Stimulated activated CD4-positive, alpha-beta T cell treated with anti-CD3 and anti-CD28 coated beads, Interleukin-2, amount 100 ng/mL, for 24 hours (primary cell): ENCODE measurements at places on chromosomes 12 and 14.
A peak's percentile ranks its signal among the peaks of the same experiment; 100 is the strongest.

- no peak for DNase-seq
These were observed 204.1 kb downstream of the CACNA1C start for GRCh38 chr12:2256915-2257314.

- DNase-seq, result peak; percentile 31
These were observed 23.2 kb downstream of the BORCS5 start for GRCh38 chr12:12379831-12380730.

DNA sequence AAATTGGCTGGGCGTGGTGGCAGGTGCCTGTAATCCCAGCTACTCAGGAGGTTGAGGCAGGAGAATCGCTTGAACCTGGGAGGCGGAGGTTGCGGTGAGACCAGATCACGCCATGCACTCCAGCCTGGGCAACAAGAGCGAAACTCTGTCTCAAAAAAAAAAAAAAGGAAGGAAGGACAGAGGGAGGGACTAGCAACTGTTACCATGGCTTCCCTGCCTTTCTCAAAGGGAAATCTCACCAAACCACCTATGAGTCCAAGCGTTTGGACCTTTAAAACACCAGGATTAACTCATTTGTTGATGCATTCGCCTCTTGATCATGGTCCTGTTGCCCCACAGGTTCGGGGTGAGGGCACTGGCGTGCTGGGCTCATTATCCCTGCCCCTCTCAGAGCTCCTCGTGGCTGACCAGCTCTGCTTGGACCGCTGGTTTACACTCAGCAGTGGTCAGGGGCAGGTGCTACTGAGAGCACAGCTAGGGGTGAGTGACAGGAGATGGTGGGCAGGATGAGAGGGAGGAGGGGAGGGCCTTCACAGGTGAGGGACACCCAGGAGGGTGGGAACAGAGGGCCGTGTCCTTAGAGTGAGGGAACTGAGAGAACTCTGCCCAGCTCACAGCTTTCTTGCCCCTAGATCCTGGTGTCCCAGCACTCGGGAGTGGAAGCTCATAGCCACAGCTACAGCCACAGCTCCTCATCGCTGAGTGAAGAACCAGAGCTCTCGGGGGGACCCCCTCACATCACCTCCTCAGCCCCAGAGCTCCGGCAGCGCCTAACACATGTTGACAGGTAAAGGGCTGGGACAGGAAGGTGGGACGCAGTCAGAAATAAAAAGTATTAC, 10.2 kb upstream of the MYL6B start:
- DNase-seq, result no peak

DNA sequence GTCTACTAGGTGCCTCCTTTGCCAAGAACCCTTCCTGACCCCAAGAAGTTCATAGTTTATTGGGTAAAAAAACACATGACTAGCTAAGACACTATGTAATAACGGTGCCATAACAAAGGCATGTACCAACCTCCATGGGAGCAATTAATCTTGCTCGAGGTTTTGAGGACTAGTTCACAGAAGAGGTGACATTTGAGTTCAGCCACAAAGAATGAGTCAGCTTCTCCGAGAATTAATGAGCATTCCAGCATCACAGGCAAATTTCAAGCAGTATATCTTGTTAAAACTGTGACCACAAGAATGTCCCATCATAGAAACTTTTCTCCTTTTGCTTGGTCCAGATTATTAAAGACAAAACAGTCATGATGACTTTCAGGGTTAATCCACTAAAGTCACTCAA, 113.0 kb upstream of the RAP1B start:
- DNase-seq, result no peak

DNA sequence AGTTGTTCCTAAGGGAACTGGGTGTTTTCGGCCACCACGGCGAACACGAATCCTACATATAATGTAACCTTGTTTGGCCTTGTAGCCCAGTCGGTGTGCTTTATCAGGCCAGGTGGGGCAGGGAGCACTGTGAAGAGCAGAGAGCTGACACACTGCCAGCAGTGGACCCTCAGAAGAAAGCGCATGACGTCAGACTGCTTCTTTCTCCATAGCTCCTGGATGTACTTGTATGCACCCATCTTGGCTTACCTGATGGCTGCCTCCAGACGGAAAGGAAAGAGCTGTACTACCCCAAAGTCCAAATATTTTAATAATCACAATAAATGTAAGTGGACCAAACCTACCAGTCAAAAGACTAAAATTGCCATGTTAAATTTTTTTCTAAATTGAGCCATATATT, 31.3 kb upstream of the GSC start:
- DNase-seq, result no peak

DNA sequence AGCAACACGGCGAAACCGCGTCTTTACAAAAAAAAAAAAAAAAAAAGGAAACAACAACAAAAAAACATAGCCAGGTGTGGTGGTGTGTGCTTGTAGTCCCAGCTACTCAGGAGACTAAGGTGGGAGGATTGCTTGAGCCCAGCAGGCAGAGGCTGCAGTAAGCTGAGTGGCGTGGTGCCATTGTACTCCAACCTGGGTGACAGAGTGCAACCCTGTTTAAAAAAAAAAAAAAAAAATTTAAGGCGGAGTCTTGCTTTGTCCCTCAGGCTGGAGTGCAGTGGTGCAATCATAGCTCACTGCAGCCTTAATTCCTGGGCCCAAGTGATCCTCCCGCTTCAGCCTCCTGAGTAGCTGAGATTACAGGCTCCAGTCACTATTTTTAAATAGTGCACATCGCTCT, 18.2 kb upstream of the FIGNL2 start:
- no peak for DNase-seq

- DNase-seq, result no peak
These were observed 135.6 kb upstream of the ARHGAP5 start for GRCh38 chr14:31941487-31941886.

DNA sequence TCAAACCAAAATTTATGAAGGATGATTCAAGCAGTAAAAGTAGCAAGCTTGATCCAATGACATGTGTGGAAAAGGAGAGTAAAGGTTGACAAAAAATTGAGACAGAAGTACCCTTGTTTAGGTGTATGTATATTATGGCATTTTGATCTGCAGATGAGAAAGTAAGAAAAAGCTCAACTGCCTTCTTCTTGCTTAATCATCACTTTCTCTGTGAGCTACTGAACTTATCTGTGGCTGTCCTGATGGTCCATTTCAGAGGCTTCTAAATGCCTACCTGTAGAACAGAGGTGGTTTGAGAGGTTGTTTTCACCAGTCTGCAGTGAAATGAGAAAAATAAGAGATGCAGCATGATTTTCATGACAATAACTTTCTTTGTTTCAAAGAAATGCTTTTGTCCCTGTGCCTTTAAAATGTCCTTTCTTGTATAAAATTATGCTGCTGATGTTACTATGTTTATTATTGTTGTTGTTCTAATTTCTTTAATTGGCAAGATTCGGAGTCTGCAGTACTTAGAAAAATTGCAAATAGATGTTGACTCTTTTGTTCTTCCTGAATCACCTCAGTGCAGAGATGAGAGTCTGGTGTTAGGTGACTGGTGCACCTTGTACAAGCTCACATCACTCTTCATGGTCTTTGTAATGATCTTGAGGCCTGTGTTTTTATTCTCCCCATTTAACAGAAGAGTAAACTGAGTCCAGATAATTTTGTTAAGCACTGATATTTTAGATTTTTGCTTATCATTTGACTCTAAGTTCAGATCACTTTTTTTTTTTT, 821.9 kb downstream of the VRK1 start:
- no peak for DNase-seq

GRCh38 chr14:76872796-76873432, 46.7 kb downstream of the LRRC74A start:
- peak; percentile 76 for DNase-seq

DNA sequence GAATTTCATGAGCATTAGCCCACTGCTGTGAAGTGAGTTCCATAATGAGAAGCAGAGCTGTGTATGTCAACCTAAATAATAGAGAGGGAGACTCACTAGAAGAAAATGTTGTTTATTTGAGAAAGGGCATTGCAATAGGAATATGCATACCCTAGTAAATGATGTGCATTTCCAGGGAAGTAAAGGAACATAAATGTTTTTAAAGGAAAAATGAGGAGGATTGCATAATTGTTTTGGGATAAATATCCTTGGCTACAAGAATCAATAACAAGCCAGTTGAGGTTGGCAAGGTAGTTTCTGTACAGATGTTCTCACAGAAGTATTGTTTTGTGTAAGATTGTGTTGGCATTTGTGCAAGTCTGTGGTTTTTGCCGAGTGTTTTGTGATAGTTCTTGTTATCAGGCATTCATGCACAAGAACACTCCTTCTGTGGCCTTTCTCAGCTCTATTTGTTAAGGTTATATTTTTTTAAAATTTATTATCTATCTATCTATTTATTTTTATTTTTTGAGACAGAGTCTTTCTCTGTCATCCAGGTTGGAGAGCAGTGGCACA, 47.1 kb downstream of the EMP1 start:
- no peak for DNase-seq

- no peak for DNase-seq
These were observed 85.0 kb downstream of the SYNE3 start for GRCh38 chr14:95431199-95432143.

GRCh38 chr12:114741940-114742339, 58.0 kb upstream of the TBX3 start:
- DNase-seq, result no peak

GRCh38 chr12:106647793-106648514, 65.2 kb downstream of the RFX4 start:
- DNase-seq, result no peak

GRCh38 chr14:77076113-77076631, 21.9 kb upstream of the CIPC start:
- no peak for DNase-seq

DNA sequence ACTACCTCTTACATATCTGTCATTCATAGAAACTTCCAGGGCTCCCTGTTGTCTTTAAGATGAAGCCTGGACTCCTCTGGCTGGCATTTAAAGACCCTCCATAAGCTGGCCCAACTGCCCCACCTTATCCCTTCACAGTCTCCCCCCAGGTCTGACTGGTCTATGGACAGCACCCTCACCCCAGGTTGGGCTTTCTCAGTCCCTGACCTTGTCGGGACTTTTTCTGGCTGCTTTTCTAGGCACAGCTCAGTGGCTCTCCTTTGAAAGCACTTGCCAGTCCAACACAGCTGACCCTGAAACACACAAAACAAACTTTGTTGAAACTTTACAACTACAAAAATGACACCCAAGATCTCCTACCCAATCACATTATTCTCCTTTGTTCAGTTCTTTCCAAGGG, 13.9 kb upstream of the MYH7 start:
- no peak for DNase-seq

DNA sequence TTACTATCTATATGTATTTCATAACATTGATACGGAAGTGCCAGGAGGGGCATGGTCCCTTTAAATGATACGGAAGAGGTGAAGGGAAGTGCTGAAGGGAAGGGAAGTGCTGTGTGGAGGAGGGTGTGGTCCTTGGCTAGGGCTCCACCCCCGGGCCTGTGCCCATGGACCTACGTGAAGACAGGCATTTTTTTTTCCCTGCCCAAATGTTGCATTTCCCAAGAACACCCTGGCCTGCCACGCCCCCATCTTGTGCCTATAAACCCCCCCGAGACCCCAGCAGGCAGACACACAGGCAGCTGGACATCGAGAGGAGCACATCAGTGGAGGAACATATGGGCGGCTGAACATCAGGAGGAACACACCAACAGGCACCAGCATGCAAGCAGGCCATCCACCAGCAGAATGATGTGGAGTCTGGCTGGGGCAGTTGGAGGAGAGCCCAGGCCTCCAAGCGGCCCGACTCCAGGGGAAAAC, 134.1 kb downstream of the SLC41A2 start:
- no peak for DNase-seq

- DNase-seq, result no peak
These were observed at the start of gene BCL2L2 for GRCh38 chr14:23306412-23307145. TSS of gene BCL2L2 (plus strand) at chr14:23306833. CDS start at chr14:23307768, 935 bp downstream.

GRCh38 chr12:61232040-61232439, 1028.2 kb upstream of the USP15 start:
- DNase-seq, result no peak

GRCh38 chr12:99393763-99394162, 253.8 kb upstream of the GARIN6 start:
- DNase-seq, result no peak

GRCh38 chr14:23302290-23303225, at the start of gene PPP1R3E:
TSS of gene PPP1R3E (minus strand) at chr14:23302859. CDS start at chr14:23302576, 283 bp downstream.
- peak; percentile 87 for DNase-seq

DNA sequence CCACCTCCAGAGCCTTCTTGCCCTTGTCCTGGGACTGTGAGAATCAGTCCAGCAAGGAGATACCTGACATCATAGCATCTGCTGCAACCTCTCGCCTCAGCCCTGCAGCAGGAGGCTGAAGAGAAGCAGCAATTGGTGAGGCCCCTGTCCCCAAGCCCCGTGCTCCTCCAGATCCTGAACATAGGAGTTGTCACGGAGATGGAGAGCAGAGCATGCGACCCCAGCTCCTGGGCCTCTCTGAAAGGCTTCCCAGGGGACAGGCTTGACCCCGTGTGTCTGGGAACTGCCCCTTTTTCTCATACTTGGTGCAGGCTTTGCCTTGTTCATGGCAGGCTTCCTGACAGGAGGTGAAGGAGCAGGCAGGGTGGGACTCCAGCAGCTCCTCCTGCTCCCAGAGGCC, 127.7 kb upstream of the PZP start:
- DNase-seq, result no peak

- DNase-seq, result no peak
These were observed 22.6 kb upstream of the IRF2BPL start for GRCh38 chr14:77051116-77051515.

DNA sequence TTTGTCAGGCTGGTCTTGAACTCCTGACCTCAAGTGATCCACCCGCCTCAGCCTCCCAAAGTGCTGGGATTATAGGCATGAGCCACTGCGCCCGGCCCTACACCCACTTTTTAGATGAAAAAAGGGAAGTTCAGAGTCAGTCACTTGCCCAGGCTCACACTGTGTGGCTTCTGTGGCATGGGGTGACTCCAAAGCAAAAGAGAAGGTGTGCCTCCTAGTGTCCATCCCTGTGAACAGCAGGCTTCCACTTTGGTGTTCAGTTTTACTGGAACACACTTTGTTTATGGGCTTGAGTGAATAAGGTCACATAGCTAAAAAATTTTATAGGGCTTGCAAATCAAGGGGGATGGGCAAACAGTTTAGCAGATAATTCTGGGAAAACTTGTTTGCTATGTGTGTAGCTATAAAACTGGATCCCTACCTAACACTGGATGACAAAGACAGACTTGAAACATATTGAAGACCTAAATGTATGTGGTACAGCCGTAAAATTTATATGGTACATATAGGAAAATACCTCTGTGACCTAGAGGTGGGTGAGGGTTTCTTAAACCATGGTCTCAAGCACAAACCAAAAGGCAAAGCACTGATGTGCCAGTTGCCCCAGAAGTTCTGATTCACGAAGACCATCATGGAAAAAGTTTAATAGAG, 54.9 kb downstream of the EID3 start:
- DNase-seq, result peak; percentile 69

GRCh38 chr14:94388384-94389103, at the start of gene SERPINA1:
TSS of gene SERPINA1 (minus strand) at chr14:94388602. CDS start at chr14:94383237, 5,365 bp downstream.
- no peak for DNase-seq

GRCh38 chr14:105011312-105011990, 9.4 kb downstream of the CDCA4 start:
- DNase-seq, result no peak

GRCh38 chr14:52863334-52863700, 71.9 kb upstream of the GNPNAT1 start:
- DNase-seq, result no peak

DNA sequence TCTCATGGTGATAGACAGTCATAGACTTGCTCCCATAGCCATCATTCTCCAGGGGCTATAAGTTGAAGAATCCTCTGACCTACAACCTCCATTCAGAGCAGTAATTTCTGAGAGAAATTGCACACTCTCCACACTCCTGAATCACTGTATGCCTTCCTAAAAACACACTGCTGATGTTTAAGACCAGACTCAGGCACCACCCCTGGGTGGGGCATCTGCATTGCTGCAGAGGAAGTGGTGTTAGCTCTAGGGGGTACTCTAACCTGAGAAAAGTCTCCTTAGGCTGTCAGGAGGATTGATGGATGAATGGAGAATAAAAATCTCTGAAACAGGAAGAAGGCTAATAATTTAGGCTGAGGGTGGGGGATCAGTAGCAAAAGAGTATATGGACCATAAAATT, 436.1 kb downstream of the DAD1 start:
- no peak for DNase-seq
